ENCODE measurements at places on chromosomes 11 and 22.

GRCh38 chr11:65588199-65589054 lies 7.2 kb downstream of the KCNK7 start:
- peak; percentile 57 for DNase-seq

DNA sequence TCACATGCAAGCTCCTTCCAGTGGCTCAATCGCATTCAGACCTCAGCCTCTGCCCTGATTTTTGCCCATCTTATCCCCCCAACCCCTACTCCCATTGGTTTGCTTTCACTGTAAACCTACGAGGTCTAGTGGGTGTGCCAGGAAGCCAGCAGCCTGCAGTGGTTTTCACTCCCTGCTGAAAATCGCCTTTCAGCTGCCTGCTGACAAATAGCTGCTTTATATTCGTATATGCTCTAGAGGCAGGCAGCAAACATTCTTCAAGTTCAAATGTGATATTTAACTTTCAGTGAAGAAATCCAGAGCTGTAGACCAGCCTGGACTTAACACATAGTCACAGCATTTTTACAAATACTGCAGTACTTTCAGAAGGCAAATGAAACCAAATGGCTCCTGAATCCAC lies 92.8 kb upstream of the APOA1 start:
- peak; percentile 10 for DNase-seq

GRCh38 chr22:28254396-28254795 lies 335.3 kb upstream of the PITPNB start:
- DNase-seq, result no peak

DNA sequence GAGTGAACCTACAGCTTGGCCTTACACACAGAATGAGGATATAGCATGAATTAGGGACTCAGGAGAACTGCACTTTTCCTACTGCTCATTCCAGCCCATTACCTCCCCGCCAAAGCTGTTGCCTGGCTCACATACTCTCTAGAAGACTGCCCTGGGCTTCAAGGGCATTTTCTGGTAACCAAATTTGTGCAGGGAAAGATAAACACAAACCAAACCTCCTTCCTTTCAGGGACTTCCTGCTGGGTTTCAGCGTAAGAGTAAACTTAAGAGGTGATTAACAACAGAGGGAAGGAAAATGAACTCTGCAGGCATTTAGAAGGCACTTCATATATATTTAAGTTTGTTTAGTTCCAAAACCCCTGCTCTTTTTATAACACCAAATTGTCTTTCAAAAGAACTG lies 194.9 kb downstream of the SWAP70 start:
- no peak for DNase-seq
